ENCODE measurements at places on chromosomes 7 and 10.

DNA sequence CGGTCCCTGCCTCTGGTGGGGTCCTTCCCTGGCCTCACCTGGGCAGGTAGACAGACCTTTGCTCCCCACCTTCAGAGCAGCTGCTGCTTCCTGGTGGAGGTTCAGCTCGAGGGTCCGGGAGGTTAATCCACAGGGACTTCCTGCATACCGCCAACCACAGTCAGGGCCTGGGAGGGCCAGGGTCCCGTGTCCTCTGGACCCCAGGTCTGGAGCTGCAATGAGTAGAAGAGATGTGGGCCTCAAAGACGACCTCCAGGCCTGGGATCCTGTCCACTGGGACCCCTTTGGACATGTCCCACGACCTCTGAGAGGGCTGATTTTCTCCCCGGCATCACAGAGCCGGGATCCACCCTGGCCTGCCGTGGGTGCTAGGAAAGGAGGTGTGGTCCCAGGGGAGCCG is 223.3 kb upstream of the TCERG1L start:
- ATAC-seq: no peak

- no peak for ATAC-seq
These were observed 4.0 kb downstream of the GPR15LG start for GRCh38 chr10:84177541-84178141.

DNA sequence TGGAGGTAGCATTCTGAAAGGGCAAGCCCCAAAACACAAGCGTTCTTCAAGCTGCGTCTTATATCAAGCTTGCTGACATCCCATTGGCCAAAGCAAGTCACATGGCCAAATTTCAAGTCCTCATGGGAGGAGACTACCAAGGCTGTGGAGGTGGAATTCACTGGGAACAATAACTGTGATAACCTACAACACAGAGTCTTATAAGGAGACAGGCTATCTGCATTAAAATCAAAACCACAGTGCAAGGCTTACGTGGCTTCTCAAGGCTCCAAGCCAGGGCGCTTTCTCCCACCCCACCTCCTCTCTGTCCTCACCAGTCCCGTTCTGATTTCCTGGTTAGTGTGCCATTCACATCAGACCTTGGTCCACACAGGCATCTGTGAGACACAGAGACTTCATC is 39.4 kb downstream of the ADRB1 start:
- no peak for ATAC-seq

- peak; percentile 70 for ATAC-seq
These were observed 68.6 kb downstream of the JAZF1 start for GRCh38 chr7:28112012-28112411.

DNA sequence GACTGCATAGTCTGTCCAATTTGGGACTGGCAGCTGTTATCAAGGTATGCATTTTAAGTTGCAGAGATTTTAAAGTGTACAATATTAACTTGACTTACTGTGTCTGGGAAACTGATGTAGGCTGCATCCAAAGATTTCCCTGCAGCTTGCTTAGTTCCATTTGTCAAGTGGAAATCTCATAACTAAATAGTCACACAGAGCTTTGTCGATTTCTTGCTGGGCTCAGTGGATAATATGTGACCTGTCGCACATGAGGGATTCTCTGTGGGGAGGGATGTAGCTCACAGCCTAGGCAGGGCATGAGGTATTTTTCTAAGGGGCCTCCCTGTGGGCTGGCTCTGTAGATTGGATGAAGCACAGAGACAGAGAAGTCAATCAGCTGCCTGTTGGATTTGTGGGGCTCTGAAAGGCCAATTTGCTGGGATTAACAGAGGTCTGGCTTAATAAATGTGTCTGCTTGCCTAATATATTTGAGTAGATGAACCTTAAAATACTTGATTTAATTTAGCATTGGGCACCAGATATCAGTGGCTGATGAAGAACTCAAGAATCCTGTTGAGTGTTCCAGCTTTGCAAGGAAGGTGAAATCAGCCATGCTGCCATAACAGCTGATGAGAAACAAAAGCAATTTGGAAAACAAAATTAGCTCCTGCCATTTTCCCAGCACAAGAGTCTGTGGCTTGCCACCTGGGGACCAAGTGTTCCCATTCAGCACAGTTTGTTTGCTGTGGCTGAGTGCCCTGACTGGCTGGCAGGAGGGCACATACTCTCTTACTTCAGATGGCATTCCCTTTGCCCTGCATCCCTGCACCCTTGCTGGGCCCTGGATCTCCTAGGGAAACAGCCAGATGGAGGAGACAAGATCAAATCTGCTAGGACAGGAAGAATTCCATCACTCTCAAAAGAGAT is 598.5 kb downstream of the SORCS3 start:
- no peak for ATAC-seq

- no peak for ATAC-seq
These were observed 131.4 kb downstream of the GPAM start for GRCh38 chr10:112052166-112052565.

GRCh38 chr10:67976292-67977245 is 92.1 kb downstream of the SIRT1 start:
- no peak for ATAC-seq

DNA sequence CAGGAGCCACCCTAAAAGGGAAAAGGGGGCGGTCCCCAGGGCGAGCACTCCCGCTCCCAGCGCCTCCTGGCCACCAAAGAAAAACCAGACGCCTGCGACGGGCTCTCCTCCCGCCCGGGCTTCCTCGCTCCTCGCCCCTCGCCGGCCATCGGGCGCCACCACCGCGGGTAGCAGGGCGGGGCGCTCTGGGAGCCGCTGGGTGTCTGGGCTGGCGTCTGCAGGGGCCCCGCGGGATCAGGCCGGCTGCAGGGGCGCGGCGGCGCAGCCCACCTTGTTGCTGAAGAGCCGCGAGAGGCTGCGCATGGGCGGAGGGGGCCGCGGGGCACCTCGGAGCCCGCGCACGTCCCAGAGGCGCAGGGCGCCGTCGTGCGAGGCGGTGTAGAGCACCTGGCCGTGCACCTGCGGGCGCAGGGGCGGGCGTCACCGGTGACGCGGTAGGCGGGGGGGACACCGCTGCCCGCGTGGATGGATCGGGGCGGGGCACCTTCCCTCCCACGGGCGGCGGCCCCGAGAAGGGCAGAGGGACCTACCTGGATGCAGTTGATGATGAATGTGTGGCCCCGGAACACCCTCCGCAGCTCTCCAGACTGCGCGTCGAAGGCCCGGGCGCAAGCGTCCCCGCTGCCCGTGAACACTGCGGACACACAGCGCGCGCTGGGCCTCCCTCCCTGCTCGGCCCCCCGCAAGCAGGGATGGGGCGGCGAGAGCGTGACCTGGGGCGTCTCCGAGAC is 28.3 kb downstream of the WDR86 start:
- no peak for ATAC-seq

- peak; percentile 73 for ATAC-seq
These were observed 68.4 kb downstream of the CREB3L2 start for GRCh38 chr7:137933270-137934017.

DNA sequence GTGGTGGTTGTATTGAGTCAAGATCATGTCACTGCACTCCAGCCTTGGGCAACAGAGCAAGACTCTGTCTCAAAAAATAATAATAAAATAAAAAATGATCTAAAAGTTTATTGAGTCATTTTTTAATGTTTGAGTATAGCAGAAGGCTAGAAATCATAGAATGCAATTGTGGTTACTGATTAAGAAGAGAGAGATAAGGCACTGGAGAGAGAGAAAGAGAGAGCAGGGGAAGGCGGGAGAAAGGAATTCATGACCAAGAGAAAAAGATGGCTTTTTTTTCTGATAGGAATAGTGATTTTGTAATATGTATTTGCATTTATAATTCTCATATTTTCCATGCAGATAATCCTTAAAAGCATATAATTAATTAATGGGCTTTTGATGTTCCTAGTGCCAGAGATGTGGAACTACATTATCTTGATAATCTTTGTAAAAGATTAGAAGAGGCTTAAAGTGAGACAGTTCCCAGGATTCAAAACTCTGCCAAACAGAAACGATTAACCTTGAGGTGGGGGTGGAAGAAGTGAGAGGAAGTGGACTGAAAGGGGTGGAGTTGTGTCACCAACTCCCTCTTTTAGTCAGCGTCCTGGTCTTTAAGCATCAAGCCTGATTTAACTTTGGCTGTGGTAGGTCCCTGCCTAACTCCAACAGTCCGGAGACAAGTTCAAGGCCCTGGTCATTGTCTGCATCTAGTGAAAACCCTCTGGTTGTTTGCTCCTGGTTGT is 76.2 kb downstream of the CHN2 start:
- ATAC-seq: no peak

DNA sequence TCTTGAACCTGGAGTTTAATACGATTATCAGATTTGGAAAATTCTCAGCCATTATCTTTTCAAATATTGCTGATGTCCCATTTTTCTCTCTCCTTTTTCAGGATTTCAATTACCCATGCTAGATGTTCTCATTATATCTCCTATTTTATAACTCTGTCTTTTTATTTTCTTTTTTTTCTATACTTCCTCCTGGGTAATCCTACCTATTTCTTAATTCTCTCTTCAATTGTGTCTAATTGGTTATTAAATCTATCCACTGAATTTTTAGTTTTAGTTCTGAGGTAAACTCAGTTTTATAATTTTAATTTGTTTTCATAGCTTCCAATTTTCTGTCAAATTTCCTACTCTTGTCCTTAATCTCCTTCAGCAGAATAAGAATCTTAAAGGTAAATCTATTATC is 15.6 kb downstream of the STEAP1 start:
- no peak for ATAC-seq

DNA sequence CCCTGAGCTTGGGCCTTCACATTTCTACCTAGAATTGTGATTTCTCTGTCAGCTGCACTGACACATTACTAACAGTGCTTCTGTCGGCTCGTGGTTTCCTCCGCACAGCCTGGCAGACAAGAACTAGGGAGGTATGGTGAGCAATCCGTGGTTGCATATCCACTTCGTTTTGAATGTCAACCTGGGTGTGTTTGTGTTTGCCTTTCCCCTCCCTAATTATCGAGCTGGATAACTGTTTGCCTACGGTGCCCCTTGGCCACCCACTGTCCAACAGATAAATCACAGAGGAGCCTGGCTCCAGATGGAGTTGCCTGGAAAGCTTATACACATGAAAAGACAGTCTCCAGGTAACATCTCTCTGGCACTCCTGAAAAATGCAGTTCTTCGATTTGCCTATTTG is 228.8 kb downstream of the TRIL start:
- no peak for ATAC-seq

DNA sequence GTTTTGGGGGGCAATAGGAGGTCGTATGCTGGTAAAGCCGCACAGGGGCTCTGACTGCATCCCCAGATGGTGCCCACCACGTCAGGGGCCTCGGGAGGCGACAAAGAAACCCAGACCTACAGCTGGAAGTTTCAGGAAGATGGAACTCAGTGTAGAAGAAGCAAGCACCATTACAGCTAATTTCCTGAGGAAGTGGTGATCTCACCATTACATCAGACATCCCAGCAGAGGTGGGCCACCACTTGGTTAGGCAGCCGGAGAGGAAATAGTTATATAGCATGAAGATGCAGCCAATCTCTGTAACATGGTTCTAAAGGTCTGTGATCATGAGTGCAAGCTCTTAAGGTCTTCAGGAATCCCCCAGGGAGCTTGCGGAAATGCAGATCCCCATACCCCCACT is 127.3 kb upstream of the PCBD1 start:
- no peak for ATAC-seq

Data from SK-N-SH treated with all-trans-retinoic acid at 6 μM for 48 hours (cell line).